ENCODE measurements at places on chromosomes 1 and 21.

DNA sequence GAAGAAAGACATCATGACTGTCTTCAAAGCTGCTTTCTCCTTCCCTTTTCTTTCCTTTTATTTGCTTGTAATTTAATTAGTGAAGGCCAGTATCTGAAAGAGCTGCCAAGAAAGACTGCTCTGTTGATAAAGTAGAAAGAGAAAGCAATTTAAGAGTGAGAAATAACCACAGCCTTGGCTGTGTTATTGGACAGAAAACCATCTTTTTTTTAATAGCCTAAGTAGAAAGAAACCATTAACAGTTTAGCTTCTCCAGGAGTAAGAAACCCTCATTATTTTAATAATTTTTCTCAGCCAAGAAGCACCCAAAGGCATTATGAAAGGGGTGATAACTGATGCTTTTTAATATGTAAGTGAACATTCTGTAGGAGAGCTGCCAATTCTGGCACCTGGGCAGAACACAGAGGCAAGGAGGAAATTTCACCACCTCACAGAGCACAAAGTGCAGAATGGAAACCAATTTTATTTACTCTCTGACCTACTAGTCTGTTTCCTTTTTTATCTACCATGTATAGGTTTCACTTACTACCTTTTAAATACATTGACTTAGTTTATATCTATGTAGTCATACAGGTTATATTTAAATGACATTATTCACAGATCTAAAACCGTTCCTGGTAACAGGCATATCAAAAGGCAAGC, 703.2 kb downstream of the MRPL39 start:
- no peak for DNase-seq

DNA sequence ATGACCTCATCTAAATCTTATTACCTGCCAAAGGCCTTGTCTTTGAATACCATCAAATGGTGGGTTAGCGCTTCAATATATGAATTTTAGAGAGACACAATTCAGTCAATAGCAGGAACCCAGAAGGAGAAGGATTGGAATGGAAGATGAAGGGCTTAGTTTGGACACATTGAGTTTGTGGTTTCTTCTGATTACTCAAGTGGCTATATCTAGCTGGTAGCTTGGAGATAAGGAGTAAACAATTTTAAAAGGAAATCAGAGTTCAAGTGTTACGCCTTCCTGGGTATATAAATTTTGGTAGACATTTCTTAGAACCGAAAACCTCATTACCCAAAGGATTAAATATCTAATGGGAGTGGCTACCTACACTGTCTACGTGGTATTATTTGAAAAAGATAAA, 80.2 kb downstream of the RGS2 start:
- DNase-seq: no peak

- no peak for DNase-seq
Measured at GRCh38 chr1:113904293-113904673, 316 bp downstream of the AP4B1 start.

DNA sequence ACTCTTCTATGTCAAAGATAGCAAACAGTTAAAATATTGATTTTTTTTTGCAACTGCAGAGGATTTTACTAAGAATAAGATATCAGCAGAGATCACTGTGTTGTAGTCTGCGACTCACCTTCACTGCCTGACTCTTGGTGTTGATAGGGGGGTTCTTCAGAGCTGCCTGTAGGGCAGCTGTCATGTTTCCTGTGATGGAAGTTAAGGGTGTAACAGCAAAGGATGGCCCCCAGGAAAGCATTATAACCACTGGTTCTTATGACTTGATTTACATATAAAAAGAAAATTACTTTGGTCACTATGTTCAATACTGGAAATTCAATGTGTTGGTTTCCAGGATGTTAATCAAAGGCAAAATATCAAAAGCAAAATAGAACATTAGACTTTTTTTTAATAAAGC, 2.6 kb downstream of the ARPC5 start:
- no peak for DNase-seq

GRCh38 chr1:205939690-205940330, 3.4 kb downstream of the SLC26A9 start:
- DNase-seq: peak; percentile 73

- DNase-seq: no peak
Measured at GRCh38 chr1:236645016-236645680, 40.8 kb upstream of the HEATR1 start.

- DNase-seq: no peak
Measured at GRCh38 chr1:50705041-50705440, 255.0 kb downstream of the FAF1 start.

GRCh38 chr1:221045842-221046831, 166.9 kb downstream of the HLX start:
- no peak for DNase-seq

GRCh38 chr1:211424018-211424417, 67.9 kb downstream of the RD3 start:
- no peak for DNase-seq

DNA sequence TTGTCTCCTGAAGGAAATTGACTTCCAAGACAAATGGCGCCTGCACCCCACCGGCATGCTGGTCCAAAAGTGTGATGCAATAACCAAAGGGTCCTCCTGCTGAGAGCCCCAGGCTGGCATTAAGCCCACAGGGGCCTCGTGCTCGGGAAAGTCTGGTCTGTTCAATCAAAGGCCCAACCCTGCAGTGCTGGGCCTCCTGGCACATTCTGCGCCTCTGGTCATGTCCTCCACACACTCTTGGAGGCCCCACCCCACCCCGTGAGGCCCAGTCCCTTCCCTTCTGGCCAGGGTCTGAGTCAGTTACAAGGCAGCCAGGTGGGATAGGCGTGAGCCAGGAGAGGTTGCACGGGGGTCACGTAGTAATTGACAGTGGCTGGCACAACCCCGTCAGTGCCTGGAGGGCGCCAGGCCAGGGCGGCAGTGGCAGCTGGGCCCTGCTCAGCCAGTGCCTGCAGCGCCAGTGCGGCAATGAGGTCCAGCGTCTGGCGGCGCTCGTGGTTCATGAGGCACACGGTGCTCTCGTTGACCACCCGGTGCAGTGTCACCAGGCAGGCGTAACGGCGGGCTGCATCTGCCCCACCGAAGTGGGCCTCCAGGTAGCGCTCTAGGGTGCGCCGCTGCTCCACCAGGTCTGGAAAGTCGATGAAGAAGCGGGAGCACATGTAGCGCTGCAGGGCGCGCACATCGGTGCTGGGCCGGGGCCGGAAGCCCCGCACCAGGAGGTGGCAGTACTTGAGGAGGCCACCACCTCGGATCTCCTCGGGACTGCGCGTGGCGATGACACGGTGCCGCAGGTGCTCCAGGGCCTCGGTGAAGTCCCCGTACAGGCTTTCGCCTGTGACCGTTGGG, 6.8 kb downstream of the TENT5B start:
- no peak for DNase-seq

DNA sequence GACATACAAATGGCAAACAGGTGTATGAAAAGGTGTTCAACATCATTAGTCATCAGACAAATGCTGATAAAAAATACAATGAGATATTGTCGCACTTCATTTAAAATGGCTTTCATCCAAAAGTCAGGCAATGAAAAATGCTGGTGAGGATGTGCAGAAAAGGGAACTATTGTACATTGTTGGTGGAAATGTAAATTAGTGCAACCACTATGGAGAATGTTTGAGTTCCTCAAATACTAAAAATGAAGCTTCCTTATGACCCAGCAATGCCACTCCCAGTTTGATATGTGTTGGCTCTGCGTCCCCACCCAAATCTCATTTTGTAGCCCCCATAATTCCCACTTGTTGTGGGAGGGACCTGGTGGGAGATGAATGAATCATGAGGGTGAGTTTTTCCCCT, 309.7 kb upstream of the ZRANB2 start:
- DNase-seq: no peak

GRCh38 chr1:116724765-116725375, 29.4 kb upstream of the CD2 start:
- no peak for DNase-seq

DNA sequence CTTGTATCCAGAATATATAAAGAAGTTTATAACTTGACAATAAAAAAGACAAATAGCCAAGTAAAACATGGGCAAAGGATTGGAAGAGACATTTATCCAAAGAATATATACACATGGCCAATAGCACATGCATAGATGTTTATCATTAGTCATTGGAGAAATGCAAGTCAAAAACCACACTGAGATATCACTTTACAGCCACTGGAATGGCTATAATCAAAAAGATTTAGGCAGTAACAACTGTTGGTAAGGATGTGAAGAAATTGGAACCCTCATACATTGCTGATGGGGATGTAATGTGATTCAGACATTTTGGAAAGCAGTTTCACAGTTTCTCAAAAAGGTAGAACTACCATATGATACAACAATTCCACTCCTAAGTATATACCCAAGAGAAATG, 51.1 kb downstream of the SLC44A5 start:
- no peak for DNase-seq

- DNase-seq: peak; percentile 87
Measured at GRCh38 chr1:156129687-156130577, 15.4 kb downstream of the LMNA start.

DNA sequence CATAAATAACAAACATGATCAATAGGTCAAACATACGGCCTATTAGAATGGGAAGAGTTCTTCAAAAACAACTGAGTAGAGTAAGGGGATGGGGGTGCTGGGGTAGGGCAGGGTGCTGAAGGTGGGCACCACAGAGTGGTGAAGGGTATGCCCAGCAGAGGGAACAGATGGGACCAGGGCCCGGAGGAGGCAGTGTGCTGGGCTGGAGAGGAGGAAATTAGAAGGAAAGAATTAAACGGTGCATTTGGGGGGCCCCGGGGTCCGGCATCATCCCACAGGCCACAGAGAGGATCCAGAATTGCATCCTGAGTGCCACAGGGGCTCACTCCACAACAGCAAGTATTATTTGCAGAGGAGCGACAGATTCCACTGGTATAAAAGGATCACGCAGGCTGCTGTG, 94.5 kb downstream of the GLIS1 start:
- DNase-seq: no peak
